Activated CD4-positive, alpha-beta memory T cell treated with anti-CD3 and anti-CD28 coated beads for 36 hours (primary cell): ENCODE measurements at places on chromosomes 3 and 15. TPM values are rescaled to one million over a fixed set of nuclear protein-coding genes. Genes with fewer than 3 reads are reported as not detected.
A peak's percentile ranks its signal among the peaks of the same experiment; 100 is the strongest.

GRCh38 chr15:64586259-64586870, 126.0 kb downstream of the ZNF609 start:
- H3K4me3 ChIP-seq: no peak overlapping the region
- H3K36me3 ChIP-seq: no peaks in the 10 kb centered on the region
- DNase-seq: no peak
- H3K27ac ChIP-seq: no peak overlapping the region

GRCh38 chr15:29379647-29380046, 110.0 kb upstream of the NSMCE3 start:
- DNase-seq: no peak

DNA sequence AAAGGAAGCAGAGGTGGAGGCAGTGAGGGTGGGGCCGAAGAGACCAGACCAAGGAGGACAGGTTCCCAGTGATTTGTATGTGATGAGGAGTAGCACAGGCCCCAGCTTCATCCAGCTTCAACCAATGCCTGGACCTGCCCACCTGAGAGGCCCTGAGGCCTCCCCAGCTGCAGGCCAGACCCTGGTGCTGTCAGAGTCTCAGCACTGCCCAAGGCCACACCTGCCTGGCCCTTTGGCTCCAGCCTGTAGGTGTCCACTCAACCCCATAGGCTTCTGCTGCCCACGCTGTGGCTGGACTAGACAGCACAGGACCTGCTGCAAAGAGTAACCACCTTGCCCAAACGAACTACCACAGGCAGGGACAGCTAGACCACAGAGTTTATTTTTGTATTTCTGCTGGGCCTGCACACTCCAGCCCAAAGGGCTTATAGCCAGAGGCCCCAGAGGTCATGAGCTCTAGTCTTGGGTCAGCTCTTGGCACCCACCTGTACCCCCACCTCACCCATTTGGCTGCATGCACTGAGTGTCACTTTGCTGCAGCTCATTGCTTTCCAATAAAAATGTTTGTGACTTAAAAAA, 81.9 kb upstream of the CDV3 start:
- no peaks in the 10 kb centered on the region for H3K36me3 ChIP-seq
- DNase-seq: no peak
- H3K4me1 ChIP-seq: peaks cover 51% of the 10 kb centered on the region
- H3K4me3 ChIP-seq: peak overlapping the region; percentile 44
- peak overlapping the region; percentile 44 for H3K27ac ChIP-seq
- H3K27me3 ChIP-seq: no peaks in the 10 kb centered on the region

DNA sequence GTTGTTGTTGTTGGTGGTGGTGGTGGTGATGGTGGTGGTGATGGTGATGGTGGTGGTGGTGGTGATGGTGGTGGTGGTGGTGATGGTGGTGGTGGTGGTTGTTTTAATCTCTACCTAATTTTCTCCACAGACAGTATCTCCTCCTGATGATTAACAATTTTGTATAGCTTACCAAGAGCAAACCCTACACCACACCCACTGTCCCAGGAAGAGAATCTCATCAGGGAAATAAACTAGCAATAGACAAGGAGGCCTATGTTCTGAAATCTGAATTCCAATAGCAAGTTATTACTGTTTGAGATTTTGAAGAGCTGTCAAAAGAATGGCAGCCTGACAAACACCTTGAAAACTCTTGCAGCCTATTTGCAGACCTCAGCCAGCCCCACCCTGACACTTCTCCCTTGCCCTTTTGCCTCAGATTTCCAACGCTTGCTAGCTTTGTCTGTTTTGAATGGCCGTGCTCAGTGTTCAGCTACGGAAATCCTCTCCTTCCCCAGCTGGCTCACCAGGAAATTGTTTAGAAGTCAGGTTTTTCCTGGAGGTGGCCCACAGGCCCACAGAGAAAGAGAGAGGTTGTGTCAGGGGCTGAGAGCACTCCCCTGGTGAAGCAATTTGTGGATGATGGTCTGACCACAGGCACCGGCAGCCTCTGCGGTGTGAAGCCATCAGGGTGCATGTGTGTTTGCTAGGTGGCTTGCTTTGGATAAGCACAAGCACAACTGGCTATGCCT, 101.6 kb downstream of the MAGI1 start:
- H3K27ac ChIP-seq: no peak overlapping the region
- no peak overlapping the region for H3K4me3 ChIP-seq
- H3K4me1 ChIP-seq: no peaks in the 10 kb centered on the region
- no peaks in the 10 kb centered on the region for H3K36me3 ChIP-seq
- DNase-seq: no peak
- no peaks in the 10 kb centered on the region for H3K27me3 ChIP-seq

DNA sequence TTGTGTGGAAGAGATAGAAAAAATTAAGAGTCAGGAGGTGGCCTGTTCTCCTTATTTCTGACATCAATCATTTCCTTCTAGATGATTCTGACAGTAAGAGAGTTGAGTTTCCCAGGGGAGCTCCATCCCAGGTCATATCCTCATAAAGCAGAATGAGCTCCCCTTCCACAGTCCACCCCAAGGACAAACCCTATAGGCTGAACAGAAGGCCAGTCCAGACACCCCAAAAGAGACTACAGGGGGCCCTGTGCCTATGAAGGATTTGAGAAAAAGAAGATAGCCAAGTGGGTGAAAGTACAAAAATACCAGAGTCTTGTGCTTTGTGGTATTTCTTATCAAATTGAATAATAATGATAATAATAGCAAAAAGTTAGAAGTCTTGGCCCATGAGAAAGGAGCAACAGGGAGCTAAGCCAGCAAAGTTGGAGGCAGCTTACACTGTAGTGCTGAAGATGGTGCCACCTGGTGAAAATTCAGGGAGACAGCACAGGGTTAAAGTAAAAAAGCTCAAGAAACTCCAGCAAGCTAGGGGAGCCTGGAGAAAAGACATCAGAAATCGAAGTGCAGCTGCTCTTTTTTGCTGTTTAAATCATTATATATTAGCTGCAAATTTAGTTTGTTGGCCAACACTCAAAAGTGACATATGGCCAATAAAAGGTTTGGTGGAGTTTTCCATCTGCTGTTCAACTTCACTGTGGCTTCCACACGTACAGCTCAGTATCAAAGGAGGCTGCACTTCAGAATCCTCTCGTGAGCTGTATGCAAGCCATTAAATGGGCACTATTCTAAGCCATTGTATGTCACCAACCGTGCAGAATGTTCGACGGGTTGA, 35.8 kb upstream of the SLC24A5 start:
- no peaks in the 10 kb centered on the region for H3K36me3 ChIP-seq
- no peaks in the 10 kb centered on the region for H3K4me1 ChIP-seq
- H3K27me3 ChIP-seq: peaks cover 2% of the 10 kb centered on the region
- no peak for DNase-seq

DNA sequence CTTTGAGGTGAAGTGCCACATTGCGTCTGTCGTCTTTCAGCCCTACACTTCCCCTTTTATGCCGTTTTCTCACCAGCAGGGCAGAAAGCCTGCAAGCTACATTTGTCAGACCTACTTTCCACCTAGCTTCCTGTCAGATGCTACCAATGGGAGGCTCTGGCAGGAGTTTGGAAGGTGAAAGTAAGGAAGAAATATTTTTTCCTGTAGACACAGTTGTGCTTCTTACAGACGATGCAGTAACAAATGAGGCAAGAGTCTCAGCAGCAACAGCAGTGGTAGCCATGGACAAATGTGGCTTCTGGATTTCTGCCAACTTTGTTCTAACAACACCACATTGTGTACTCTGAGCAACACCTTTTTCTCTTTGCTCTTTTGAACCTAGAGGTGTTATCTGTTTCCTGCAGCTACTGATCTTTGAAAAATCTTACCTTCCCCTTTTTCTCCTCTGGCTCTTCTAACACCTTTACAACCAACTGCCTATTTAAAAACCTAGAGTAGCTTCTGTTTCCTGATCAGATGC, 70.6 kb upstream of the STT3B start:
- peaks cover 62% of the 10 kb centered on the region for H3K4me1 ChIP-seq
- peak overlapping the region; percentile 30 for H3K4me3 ChIP-seq
- H3K27ac ChIP-seq: peak overlapping the region; percentile 16
- no peaks in the 10 kb centered on the region for H3K36me3 ChIP-seq
- H3K27me3 ChIP-seq: no peaks in the 10 kb centered on the region

GRCh38 chr3:16448639-16449070, 64.8 kb downstream of the RFTN1 start:
- no peak overlapping the region for H3K4me3 ChIP-seq
- H3K27ac ChIP-seq: no peak overlapping the region
- H3K36me3 ChIP-seq: peaks cover 22% of the 10 kb centered on the region
- DNase-seq: peak; percentile 74

- no peak overlapping the region for H3K4me3 ChIP-seq
- DNase-seq: peak; percentile 36
- H3K27me3 ChIP-seq: no peaks in the 10 kb centered on the region
- no peak overlapping the region for H3K27ac ChIP-seq
- peaks cover 45% of the 10 kb centered on the region for H3K4me1 ChIP-seq
Measured at GRCh38 chr3:192817053-192817452, 89.7 kb upstream of the FGF12 start.

DNA sequence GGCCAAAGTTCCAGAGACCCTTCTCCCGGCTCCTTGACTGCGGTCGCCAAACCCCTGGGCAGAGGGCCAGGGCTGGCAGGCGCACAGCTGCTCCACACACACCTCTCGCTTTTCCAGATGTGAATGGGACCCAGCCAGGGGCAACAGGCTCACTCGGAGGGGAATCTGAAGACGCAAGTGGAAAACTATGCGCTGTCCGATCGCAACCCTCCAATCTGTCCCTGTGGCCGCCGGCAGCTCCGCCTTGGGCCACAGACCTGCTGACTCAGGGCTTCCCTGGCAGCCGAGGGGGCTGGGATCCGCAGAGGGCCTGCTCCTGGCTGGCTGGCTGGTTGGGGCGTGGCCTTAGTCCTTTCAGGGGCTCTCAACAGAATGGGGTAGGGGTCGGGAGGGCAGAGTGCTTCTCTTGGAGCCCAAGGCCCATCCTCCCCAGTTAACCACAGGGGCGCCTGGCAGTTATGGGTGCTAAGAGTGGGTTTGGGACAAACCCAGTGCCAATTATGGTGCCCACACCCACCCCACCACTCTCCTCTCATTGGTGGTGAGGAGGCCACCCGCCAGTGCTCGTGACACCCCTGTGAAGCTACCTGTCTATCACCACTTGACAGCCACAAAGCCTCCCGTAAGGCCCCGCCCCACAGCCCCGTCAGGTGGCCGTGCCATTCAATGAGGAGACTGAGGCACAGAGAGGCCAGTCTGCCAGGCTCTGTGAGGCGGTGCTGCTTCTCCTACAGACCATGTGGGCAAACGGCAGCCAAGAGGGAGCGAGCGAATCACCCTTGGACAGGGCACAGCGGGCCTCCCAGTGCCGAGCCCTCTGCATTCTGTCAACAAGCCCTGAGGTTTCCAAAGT, 53.8 kb downstream of the IQSEC1 start:
- H3K27ac ChIP-seq: no peak overlapping the region
- H3K36me3 ChIP-seq: no peaks in the 10 kb centered on the region
- no peak for DNase-seq
- H3K4me3 ChIP-seq: no peak overlapping the region

GRCh38 chr3:151412989-151413388, 28.4 kb upstream of the P2RY12 start:
- H3K27me3 ChIP-seq: no peaks in the 10 kb centered on the region
- H3K27ac ChIP-seq: no peak overlapping the region
- no peaks in the 10 kb centered on the region for H3K4me1 ChIP-seq
- no peak for DNase-seq
- no peak overlapping the region for H3K4me3 ChIP-seq

DNA sequence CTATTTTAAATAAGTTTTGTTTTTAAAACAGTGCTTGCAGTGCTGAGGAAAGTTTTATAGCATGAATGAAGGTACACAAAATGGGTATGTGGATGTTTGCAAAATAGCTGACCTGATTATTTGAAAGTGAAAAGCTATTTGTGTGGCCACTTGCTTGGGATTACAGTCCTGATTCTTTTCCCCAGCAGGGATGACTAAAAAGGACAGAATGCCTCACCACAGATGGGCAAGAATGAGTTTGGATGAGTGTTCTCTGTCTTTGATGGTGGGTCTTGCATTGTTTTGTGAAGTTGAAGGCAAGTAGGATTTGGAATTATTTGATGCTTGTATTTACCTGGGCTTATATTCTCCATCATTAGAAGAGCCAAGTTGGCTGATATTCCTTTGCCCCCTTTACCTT, 48.8 kb upstream of the MEIS2 start:
- no peak overlapping the region for H3K27ac ChIP-seq
- no peaks in the 10 kb centered on the region for H3K4me1 ChIP-seq
- H3K4me3 ChIP-seq: no peak overlapping the region
- no peak for DNase-seq
- H3K27me3 ChIP-seq: peaks cover 5% of the 10 kb centered on the region

DNA sequence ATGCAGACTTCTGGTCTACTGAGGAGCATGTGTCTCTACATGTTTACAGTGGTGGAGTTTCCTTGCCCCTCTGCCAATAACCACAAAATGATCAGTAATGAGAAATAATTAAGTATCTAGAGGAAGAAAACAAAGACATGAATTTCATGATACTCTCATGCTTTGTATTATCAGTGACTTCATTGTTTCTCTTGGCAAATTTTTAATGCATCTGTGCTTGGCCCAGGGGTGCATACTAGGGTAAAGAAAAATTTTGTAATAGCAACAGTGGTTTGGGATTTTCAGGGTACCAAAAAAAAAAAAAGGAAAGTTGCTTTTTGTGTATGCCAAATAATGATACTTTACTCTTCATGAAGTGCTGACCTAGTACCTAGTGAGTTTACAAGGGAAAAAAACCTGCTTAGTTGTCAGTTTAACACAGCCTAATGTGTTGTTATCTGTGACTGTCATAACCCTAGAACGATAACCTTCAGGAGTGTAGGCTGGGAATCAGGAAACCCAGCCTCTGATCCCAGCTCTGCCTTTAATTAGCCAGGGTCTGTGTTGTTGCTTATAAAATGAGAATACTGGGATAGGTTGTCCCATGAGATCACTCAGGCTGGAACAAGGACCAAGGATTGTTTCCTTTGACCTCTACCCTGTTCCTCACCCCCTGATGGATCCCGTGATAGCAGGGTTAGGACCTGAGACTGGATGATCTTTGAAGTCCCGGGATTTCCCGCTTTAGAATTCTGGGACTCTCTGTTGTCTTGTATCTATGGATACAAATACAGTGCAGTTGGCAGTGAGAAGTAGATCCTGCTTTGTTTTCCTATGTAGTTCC, 117.5 kb downstream of the CMSS1 start:
- H3K27me3 ChIP-seq: no peaks in the 10 kb centered on the region
- H3K4me3 ChIP-seq: no peak overlapping the region
- H3K4me1 ChIP-seq: peaks cover 20% of the 10 kb centered on the region
- H3K27ac ChIP-seq: no peak overlapping the region
- H3K36me3 ChIP-seq: no peaks in the 10 kb centered on the region

The SYNPR gene
- not detected for total RNA-seq

The VPS39 gene
- total RNA-seq: 52.6 TPM

The RAB6B gene
- 2.7 TPM for total RNA-seq

The CHRNB4 gene
- not detected for total RNA-seq

The PROK2 gene
- total RNA-seq: 0.44 TPM

The ISLR gene
- total RNA-seq: not detected

The TMEM212 gene
- not detected for total RNA-seq

The DAPK2 gene
- total RNA-seq: 0.81 TPM

The SLC22A13 gene
- not detected for total RNA-seq
